ENCODE measurements at places on chromosomes 2 and 18.

DNA sequence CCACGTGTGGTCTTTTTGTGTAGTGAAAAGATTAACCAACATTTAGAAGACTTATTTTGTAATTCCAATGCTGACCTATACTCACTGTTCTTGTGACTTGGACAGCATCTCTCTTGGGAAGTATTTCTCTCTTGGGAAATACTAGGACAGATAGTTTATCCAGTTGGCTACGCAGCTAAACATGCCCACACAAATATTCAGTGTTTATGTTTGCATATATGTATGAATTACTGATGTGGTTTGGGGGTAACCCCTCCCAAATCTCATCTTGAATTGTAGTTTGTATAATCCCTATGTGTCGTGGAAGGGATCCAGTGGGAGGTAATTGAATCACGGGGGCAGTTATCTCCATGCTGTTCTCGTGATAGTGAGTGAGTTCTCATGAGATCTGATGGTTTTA, 2062.3 kb upstream of the CELF4 start:
- no peak for DNase-seq

DNA sequence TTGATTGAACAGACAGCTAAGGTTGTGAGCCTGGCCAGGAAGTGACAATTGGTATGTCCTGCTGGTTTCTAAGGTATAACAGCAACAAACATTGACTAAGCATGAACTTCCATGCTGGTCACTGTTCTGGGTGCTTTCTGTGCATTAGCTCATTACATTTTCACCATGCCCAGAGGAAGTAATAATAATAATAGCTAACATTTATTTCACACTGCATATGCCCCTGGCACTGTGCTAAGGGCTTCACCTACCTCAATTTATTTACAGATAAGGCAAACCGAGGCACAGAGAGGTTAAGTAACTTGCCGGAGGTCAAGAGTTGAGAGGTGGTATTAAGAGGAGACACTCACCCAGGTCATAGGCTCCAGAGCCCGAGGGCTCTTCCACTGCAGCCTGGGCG, 113.6 kb downstream of the PDCL3 start:
- DNase-seq = no peak

- no peak for DNase-seq
Observed at GRCh38 chr2:208046686-208047085, 21.4 kb upstream of the PLEKHM3 start.

DNA sequence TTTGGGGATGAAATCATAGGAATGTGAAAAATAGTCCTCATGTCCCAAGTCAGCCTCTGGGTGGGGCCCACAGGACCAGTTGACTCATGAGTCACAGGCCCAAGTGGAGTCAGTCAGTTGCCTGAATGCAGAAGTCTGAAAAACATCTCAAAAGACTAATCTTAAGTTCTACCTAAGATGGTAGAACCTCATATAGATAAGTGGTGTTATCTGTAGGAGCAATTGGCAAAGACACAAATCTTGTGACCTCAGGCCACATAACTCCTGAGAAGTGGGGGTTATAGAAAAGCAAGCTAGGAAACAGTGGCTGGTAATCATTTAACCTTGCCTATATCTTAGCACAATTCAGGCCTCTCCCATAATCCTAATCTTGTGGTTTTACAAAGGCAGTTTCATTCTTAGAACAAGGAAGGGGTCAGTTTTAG, 257.1 kb upstream of the SPOPL start:
- DNase-seq = no peak

DNA sequence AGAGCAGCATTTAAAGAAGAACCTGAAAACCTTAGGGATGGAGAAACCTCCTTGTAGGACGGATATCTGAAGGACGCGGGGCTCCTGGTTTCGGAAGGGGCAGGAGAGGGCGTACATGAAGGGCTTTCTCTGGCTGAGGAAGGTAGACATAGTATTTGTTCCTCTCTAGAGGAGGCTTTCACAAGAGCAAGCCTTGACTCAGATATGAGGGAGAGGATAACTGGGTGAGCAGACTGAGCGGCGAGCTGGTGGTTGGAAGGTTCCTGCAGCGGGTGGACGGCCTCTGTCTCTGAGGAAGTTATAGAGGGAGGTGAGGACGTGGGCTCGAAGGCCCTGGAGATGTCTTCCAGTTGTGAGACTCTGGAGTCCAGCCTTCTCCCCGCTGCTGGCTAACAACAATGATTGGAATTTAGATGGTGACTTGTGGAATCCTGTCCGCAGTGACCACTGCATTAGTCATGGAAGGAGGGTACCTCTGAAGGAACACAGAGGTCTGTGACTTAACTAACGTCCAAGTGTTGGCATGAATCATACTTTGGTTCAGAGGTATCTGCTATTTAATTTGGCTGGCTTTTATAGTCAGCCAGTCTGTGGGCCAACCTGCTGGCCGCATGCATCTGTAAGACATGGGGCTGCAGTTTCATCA, 80.9 kb downstream of the ASAP2 start:
- no peak for DNase-seq

- DNase-seq = no peak
Observed at GRCh38 chr18:59929621-59930295, 30.0 kb downstream of the PMAIP1 start.

DNA sequence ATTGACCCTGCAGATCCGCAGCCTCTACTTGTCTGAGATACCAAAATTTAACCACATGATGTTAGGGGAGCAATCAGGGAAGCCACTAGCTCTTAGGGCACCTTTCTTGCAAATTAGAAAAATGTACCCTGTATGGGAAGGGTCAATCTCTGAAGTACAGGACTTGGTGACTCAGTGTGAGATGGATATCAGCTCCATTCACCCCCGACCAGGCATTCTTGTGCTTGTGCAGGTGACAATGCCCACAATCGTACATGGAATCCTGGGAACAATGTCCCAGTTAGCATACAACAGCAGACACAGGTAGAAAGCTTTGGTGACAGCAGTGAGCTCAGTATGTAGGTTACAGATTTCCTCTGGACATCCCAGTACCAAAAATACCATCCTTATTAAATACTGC, 137.7 kb upstream of the ITGB6 start:
- DNase-seq = no peak

DNA sequence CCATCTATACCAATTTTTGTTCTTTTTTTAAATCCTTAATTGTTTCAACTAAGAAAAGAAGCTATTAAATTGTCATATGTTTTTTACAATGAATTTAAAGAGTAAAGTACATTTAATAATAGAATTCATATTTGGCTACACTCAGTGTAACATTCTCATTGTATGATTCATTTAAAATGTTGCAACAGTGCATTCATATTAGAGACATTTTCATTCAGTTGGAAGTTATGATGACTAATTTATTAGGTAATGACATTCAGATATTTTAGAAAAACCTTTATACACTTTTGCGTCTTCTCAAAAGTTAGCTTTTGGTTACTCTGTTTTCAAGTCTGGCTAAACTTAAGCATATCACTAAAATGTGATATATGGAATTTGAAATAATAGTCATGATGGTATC, 887.5 kb upstream of the NRXN1 start:
- DNase-seq = no peak

- DNase-seq = no peak
Observed at GRCh38 chr2:18398833-18399232, 161.6 kb downstream of the RDH14 start.

DNA sequence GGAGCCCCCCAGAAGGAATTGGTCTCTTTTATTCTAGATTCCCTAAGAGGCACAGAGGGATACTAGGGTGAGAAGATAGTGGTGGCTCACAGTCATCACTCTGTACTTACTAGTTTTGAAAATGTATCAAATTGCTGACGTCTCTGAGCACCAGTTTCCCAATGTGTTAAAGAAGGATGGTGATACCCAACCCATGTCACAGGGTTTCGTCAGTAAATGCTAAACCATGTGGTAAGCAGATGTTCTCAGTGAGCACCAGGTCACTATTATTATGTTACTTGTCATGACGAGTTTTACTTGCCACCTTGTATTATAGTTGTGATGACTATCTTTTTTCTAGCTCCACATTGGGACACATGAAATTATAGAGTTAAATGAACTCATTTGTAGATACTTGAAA, 54.7 kb downstream of the NEDD4L start:
- no peak for DNase-seq

DNA sequence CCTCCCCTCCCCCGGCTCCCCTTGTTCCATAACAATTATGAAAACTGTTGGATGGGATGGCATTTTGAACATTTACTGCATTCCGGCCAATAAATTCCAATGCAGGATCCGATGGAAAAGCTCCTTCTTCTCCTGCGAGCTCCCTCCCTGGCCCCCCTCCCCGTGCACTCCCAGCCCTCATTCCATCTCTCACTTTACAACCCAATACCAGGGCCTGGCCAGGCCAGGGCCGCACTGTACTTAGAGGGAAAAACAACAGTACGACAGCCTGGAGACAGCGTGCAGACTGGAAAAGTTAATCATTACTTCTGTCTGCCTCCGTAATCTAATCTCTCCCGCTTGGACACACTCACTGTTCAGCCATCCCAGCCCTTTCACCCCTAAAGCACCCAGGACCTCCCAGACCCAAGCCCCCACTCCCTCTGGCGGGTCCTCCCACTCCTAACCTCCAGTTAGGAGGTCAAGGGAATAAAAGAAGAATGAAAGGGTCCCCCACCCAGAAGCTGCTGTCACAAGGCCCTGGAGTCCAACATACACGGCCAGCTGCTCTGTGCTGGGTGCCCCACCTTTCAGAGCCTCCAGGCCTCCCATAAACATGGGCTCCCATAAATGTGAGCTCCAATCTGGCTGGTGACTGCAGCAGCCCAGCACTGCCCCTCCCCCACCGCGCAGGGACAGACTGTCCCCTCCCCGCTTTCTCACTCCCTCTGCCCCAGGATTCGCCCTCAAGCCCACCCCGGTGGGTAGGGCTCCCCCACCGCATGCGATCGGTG, 20.6 kb downstream of the SMAD7 start:
- DNase-seq = no peak

- no peak for DNase-seq
Observed at GRCh38 chr2:97936199-97936598, 59.5 kb downstream of the TMEM131 start.

GRCh38 chr2:238688193-238689153, 159.4 kb upstream of the TWIST2 start:
- no peak for DNase-seq

DNA sequence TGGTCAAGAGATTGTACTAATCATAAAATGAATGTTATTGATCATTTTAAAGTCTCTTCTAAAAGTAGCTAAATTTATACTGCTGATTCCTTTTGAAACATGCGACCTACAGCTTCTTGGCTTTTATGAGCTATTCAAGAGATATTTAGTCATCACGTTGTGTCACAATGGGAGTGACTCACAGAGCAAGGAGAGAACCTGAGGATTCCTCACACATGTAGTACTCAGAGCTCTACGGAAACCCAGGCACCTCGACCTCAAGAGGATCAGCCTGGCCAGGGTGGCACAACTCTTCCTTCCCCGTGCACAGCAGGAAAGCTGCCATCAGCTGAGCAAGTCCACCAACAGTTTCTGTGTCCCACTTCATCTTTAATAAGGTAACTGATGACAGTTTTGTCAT, at the start of gene DHRS9:
TSS of gene DHRS9 (plus strand) at position 223 of the 400 bp plus-strand sequence. CDS start 12,019 bp downstream, outside the sequence.
- DNase-seq = no peak

DNA sequence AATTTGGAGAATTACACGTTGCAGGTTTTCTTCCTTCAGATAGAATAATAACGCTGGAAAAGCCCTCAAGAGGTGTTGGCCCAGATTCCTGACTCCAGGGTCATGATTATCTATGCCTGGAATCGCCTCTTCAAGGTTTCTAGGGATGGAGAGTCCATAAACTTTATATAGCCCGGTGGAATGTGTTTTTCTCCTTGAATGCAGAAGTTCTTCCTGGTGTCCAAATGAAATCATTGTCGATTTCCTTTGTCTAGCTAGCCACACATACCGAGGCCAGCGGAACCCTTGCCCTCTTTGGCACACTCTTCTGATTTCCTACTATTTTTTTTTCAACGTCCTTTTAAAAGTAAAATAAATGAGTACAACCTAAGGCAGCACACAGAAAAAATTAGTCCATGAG, 117.8 kb downstream of the PID1 start:
- DNase-seq = no peak

DNA sequence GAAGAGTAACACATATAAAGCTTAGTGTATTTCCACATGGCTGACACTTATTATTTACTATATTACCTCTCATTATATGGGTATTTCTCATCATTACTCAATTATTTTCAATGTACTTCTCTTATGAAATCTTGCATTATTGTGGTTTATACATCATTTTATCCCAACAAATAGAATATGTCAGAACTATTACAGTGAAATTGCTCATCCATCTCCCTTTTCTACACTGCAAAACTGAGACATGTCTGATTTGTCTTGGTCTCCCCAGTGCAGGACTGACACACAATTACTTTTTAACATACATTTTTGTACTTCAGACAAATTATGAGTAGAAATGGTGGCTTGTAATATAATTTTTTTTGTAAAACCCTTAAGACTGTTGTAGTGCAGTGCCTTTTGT, 600.9 kb downstream of the PLCL1 start:
- DNase-seq = no peak

- no peak for DNase-seq
Observed at GRCh38 chr2:203804070-203804469, 63.5 kb upstream of the CTLA4 start.

DNA sequence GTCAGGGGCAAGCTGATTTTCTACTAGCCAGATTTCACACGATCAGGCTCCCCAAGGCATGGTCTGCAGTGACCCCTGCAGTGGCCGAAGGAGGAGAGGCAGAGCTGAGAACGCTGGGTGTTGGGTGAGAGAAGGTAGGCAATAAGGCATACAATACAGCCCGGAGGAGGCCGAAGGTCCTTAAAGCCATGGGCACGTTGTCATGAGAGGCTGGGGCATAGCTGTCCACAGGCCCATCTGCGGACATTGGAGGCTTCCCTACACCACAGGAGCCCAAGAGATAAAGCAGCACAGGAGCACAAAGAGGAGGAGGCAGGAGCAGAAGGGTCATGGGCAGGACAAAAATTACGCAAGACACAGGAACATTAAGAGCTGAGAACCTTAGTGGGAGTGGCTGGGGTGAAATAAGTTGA, 16.7 kb upstream of the BZW1 start:
- DNase-seq = no peak

GRCh38 chr2:234670052-234670451, 173.2 kb upstream of the ARL4C start:
- no peak for DNase-seq

DNA sequence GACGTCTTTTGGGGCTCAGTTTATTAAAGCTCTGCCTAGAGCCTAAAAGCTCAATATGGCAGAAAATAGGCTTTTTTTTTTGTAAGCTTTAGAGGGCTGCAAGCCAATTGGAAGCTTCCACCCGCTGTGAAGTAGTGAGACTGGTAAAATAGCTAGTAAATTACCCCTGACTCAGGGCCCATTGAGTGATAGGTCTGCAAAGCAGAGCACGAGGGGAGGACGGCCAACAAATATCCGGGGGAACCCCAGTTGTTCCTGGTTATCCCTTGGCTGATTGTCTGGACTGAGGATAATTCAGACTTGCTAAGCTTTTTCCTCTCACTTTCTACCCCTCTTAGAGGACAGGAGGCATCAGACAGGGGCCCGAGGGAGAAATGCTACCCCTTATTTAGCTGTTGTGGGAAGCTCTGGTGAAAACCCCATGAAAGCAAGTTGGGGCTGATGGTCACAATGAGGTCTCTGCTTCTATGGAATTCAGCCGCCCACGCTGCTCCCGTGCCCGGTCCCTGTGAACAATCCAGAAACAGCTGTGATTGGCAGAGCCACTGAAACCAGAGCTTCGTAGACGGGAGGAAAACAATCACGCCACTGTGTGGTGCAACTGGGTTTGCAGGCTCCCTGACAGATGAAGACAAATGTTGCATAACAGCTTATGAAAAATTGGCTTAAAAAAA, 141.9 kb upstream of the LGALSL start:
- DNase-seq = no peak

- no peak for DNase-seq
Observed at GRCh38 chr2:138780908-138781307, 718 bp upstream of the NXPH2 start.

Data from stimulated activated CD8-positive, alpha-beta memory T cell treated with anti-CD3 and anti-CD28 coated beads, Interleukin-12 subunit alpha, Interleukin-12 subunit beta, amount 100 ng/mL, for 1 hour (primary cell).